ENCODE measurements at places on chromosomes 3 and 15.

GRCh38 chr3:20038699-20039465, 1.4 kb upstream of the KAT2B start:
- DNase-seq, result no peak

- no peak for DNase-seq
Observed at GRCh38 chr3:124600765-124601164, 129.5 kb upstream of the UMPS start.

- no peak for DNase-seq
Observed at GRCh38 chr15:44735482-44736180, 697 bp upstream of the TRIM69 start.

- DNase-seq, result no peak
Observed at GRCh38 chr3:194570235-194570634, 63.0 kb downstream of the TMEM44 start.

GRCh38 chr15:100597862-100598261, 4.1 kb downstream of the LINS1 start:
- DNase-seq, result no peak

- DNase-seq, result no peak
Observed at GRCh38 chr3:42224658-42225421, 41.1 kb downstream of the CCK start.

- DNase-seq, result no peak
Observed at GRCh38 chr3:7487763-7488162, 626.8 kb downstream of the GRM7 start.

GRCh38 chr3:196149375-196149774, 61.8 kb downstream of the ZDHHC19 start:
- no peak for DNase-seq

DNA sequence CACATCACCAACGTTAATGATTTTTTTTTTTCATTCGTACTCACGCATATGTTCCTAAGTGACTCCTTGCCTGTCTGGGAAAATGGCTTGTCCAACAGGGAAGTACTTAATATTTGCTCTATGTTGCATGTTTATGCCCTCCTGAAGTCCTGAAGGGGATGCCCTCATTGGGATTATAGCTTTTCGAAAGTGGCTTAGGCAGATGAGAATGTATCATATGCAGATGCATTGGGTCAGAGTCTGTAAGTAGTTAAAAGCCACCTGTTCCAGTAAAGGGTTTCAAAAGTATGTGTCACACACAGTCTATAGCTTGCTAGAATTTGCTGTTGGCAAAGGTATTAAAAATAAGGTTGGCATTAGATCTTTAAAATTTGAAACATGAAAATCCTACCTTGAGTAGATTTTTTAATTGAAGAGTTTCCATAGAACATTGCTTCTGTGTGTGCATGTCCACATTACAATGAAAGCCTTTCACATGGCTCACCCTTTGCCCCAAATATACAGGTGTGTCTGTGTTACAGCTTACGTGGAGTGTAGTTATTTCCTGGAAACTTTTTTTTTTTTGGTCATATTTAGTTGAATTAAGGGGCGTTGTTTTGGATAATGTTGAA, 2.1 kb downstream of the ABHD17C start:
- DNase-seq, result no peak

DNA sequence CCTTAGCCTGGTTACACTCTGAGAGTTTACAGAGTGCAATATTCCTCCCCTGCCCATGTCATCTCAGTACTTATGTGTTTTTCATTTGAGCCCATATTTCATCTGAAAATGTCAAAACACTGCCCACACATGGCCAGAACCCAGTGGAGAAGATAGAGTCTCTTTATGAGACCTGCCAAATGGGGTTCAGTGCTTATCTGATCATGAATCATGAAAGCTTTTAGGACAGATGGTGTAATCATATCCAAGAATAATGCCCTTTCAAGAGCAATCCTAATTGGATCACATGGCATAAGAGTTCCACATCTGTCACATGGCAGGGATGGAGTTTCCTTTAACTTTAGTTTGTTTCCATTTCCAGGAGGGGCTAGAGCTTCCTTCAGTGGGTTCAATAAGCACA, 77.2 kb upstream of the AGBL1 start:
- DNase-seq, result no peak

- DNase-seq, result no peak
Observed at GRCh38 chr15:92277776-92278175, 115.9 kb upstream of the ST8SIA2 start.

DNA sequence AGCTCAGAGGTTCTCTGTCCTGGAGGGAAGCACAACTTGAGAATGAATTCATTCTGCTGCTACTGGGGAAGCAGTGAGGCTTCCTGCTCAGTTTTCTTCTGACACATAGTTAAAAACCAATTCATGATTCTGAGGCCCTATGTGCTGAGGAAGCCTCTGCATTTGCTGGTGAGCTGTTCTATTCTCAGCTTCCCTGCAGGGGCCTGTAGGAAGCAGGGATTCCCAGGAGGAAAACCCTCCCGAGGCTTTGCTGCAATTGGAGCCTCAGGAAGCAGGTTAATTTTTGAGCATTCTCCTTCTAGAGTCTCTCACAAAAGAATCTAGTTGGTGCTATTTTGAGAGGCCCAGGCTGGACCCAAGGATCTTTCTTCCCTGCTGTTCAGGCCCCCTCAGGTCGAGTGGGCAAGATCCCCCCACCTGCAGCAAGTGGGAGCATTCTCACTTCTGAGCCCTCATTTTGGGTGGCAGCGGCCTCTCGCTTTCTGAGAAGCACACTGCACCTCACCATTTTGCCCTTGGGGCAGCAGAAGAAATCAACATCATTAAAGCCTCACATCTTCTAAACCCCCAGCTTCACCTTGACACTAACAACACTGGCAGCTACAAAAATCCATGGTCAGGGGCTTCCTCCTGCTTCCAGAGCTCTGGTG, 197.5 kb upstream of the TSC22D2 start:
- DNase-seq, result no peak

- DNase-seq, result no peak
Observed at GRCh38 chr3:197117114-197117513, 87.5 kb upstream of the MELTF start.

DNA sequence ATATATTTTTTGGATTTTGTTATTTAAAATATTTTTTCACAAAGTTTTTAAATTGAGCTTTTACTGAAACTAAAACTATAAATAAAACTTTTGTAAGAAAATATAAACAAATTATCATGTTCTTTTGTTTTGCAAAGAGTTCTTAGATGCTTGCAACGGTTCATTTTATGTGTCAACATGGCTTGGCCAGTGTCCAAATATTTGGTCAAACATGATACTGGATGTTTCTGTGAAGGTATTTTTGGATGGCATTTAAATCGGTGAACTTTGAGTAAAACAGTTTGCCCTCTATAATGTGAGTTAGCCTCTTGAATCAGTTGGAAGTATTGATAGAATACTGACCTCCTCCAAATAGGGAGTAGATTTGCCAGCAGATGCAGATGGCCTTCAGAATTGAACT, 612.6 kb upstream of the NECTIN3 start:
- DNase-seq, result no peak

GRCh38 chr3:15272426-15273196, 59.8 kb downstream of the SH3BP5 start:
- DNase-seq, result no peak

GRCh38 chr3:40461161-40461560, 4.0 kb downstream of the RPL14 start:
- no peak for DNase-seq

Measured in iPS DF 19.7 (cell line).